ENCODE measurements at places on chromosomes 16 and 17.
A peak's percentile ranks its signal among the peaks of the same experiment; 100 is the strongest.

- no peak for DNase-seq
Measured at GRCh38 chr17:22171631-22172030, 479.3 kb downstream of the KCNJ18 start.

- DNase-seq: no peak
Measured at GRCh38 chr17:55822028-55822427, 71.2 kb downstream of the PCTP start.

DNA sequence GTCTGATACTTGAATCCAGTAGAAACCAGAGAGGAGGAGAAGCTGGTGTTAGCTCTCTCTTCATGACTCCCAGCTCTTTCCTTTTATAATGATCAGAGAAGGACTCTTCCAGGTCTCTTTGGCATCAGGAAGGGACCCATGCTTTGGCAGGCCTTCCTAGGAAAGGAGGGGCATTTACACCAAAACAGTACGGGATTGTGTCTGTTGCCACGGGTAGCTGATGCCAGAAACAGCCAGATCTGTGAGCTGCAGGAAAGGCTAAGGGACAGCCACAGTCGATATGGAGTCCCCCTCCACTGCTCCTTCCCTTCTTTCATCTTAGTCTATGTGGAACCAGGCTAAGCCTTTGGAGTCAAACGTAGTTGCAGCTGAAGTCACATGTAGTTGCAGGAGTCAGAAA is 9.3 kb downstream of the CEP295NL start:
- DNase-seq: no peak

- DNase-seq: no peak
Measured at GRCh38 chr17:34579017-34579946, at the start of gene TMEM132E. TMEM132E (plus strand) TSS chr17:34579582; CDS start chr17:34581077, 1,495 bp downstream.

DNA sequence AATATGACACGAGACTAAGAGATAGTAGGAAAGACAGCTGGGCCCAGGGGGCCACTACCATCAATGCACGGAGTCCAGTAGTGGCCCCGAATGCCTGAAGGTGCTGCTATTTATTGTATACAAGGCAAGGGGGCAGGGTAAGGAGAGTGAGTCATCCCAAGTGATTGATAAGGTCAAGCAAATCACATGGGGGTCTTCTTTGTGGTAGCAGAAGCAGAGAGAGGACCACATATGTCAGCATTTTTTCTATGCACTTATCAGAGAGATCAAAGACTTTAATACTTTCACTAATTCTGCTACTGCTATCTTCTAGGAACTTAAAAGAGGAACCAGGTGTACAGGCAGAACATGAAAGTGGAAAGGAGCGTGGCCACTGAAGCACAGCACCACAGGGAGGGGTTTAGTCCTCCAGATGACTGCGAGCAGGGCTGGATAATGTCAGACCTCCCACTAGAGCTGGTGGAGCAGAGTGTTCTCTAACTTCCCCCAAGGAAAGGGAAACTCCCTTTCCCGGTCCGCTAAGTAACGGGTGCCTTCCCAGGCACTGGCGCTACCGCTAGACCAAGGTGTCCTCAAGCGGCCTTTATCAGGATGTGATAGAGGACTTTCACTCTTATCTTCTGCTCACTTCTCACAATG is 26.4 kb upstream of the ARL4D start:
- no peak for DNase-seq

DNA sequence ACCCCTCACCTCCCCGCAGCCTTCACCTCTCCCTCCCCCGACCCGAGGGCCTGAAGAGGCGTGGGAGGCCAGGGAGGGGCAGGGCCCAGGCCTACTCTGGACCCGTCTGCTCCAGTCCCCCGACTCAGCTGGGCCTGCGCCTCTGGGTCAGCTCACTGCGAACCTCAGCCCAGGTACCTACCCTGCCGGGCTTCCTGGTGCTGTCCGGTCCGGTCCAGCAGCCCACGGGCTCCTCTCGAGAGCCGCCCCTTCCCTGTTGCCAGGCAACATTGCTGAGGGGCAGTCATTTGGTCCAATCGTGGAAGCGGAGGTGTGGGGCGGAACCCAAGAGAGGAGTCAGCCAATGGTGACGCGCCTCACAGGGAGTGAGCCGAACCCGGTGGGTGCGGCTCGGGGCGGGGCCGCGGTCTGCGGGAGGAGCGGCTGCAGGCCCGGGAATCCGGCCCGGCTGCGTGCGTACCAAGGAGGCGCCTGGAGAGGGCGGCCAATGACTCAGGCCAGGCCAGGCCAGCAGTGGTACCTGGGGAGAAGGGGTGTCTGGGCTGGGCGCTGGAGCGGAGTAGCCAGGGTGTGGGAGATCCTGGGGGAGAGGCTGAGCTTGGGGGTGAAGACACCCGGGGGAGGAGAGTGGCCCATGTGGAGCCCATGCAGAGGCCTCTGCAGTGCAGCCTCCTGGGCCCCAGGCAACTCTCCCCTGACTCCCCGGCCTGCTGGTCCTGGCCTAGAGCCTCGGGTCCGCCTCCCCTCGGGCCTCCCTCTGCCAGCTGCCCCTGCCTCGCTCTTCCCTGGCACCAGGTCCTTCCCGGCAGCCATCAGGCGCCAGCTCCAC is at the start of gene MEAK7:
Gene MEAK7 (minus strand): TSS at position 240 of the 829 bp plus-strand sequence. CDS start 6,573 bp downstream, outside the sequence.
- peak; percentile 100 for DNase-seq

GRCh38 chr16:13479549-13479948 is 440.4 kb upstream of the ERCC4 start:
- no peak for DNase-seq

DNA sequence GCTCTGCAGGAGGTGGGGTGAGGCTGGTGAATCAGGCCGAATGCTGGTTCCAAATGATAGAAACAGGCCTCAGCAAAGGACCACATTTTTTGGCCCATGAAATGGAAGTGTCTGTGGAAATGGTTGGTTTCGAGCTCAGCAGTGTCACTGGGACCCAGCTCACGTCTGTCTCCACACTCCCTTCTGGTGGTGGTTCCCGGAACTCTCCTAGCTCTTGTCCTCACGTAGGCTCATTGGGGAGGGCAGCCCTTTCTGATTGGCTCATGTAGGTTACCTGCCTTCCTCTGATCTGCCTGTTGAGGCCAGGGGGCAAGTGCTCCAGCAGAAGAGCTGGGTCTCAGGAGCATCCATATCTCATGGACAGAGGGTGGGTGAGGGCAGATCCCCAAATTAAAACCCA is 4.0 kb downstream of the ALG1 start:
- no peak for DNase-seq

GRCh38 chr16:31149332-31149731 is 534 bp downstream of the PRSS36 start:
- DNase-seq: no peak

DNA sequence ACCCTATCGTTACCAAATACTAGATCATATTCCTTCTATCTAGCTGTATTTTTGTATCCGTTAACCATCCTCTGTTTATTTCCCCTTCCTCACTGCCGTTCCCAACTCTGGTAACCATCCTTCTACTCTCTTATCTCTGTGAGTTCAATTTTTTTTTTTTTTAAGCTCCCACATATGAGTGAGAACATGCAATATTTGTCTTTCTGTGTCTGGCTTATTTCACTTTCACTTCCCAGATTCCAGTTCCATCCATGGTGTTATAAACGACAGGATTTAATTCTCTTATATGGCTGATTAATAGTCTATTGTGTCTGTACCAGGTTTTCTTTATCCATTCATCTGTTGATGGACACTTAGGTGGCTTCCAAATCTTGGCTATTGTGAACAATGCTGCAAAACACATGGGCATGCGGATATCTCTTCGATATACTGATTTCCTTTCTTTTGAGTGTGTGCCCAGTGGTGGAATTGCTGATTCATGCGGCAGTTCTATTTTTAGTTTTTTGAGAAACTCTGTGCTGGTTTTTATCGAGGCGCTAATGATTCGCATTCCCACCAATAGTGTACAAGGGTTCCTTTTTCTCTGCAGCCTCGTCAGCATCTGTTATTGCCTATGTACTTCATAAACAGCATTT is 599.6 kb downstream of the TMEM114 start:
- no peak for DNase-seq

DNA sequence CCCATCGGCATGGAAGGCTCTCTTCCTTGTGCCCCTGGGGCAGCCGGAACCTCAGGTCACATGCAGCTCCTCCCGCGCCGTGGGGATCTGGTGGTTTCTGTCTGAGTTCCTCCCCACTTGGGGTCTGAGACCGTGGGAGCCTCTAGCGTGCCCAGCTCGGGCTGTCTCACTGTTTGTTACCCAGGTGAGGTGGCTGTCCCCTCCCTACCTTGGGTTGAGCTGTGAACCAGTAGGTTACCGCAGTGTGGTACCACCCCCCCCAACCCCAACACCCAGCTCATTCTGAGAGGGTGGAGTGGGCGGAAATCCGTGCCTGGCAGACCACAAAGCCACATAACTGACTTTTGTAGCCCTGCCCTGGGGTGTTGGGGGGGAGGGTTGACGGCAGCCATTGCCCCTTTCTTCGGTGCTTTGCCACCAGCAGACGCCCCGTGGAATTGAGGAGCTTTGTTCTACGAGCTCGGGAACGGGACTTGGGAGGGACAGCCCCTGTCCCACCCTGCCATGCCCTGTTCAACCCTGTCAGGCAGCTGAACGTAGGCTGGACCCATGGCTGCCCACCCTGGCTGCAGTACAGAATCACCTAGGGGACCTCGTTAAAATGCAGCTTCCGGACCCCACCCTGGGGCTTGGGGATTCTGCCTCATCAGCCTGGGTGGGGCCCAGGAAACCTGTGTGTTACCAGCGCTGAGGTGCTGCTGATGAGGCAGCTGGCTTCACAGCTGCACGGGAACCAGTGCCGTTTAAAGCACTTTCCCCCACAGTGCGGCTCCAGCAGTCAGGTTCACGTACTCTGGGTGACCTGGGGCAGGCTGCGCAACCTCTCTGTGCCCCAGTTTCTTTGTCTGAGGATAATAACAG is 18.5 kb downstream of the RAP1GAP2 start:
- no peak for DNase-seq

DNA sequence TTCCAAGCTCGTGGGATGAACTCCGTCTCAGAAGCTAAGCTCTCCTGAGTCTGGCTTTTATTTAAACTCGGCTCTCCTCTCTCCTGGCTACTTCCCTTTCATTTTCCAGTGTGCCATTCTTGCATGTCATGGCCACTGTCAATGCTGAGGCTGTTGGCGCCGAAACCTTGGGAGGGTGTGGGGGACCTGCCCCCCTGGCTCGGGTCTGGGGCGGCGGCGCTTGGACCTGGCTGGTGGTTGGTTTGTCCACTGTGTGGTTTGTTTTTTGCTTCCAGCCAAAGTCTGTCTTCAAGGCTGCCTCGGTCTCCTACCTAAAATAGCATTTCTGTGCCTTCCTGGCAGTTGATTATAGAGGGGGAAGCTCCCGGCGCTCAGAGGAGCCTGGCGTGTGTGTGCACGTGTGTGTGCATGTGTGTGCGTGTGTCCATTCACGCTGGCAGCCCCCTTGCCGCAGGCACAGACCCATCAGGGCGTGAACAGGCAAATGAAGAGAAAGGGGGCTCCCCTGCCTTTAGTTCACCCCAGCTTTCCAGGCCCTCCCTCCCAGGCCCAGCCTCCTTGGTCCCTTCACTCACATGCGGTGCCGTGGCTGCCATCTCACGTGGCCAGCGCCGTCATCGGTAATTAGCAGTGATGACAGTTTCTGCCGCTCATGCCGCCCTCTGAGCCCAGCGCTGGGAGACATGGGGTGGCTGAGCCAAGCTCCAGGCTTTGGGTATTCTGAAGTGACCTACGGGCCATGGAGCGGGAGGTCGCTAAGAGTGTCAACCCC is 179.9 kb downstream of the SEC14L1 start:
- no peak for DNase-seq

DNA sequence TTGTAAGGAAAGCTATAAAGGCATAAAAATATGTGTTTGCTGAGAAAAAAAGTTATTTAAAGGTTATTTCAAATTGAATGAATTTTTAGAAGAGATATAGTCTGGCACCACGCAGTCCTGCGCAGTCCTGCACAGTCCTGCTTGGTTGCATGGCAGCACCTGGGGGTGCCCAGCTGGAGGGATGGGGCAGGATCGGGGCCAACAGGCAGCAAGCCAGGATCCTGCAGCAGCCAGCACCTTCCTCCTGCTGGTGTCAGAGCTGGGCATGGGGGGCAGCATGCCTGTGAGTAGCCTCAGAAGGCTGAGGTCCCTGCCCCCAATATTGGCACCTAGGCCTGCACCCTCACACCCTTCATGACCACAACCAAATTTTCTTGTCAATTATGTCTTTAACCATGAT is 46.0 kb downstream of the GLG1 start:
- no peak for DNase-seq

DNA sequence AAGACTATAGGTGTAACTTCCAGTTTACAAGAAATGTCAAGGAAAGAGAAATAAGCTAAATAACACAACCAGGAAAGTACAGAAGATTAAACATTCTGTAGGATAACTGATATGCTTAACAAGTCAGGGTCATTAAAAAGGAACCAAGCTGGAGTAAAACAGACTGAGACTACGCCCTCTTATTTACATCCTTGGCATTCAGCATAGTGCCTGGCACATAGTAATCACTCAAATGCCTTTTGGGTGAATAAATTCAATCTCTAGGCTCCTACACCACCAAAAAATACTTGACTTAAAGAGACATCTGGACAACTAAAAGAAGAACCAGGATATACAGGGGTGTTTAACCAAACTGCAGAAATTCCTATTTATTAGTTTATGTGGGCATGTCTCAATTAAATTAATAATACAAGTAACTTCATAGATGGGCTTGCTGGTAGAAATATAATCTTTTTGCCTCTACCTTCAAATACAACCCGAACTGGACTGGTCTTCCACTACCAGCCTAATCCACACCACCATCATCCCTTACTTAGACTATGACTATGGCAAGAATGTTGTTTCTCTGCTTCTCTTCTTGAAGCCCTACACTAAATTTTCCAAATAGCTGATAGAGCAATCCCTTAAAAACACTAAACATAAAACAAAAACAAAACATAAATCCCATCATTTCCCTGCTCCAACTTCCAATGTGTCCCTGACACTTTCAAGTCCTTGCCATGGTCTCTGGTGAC is 47.7 kb upstream of the ULK2 start:
- DNase-seq: no peak

DNA sequence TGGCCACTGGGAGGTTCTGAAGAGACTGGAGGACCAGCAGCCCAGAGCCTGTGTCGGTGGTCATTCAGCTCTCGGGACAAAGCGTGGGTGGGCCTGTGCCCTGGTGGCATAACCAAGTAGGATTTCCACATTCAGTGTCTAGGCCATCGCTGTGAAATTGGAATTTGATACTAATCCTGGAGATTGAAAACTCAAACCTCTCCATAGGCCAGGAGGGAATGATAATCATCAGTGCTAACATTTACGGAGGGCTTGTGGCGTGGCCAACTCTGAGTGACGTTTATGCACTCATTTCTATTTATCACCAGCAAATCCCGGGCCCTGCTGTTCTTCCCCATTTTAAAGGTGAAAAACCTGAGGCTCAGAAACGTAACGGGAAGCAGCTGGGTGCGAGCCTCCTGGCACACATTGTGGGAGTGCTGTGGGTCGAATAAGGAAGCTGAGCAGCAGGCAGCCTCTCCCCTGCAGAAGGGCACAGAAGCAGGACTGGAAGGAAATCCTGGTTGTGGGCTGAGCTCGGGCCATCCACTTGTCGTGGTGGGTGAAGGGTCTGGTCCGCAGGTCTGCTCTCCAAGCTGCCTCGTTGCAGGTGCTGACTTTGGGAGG is 33.1 kb downstream of the RAI1 start:
- no peak for DNase-seq

- DNase-seq: no peak
Measured at GRCh38 chr16:14013571-14014283, 57.4 kb upstream of the MRTFB start.

- DNase-seq: no peak
Measured at GRCh38 chr17:28612936-28613872, 781 bp downstream of the RSKR start.
